ENCODE measurements at places on chromosomes 7 and 10. TPM values are rescaled to one million over a fixed set of nuclear protein-coding genes. Genes with fewer than 3 reads are reported as not detected.

The C10orf67 gene
- polyA plus RNA-seq: 0.26 TPM

The PIK3CG gene
- 31.0 TPM for polyA plus RNA-seq

The FAM25A gene
- polyA plus RNA-seq: not detected

The PRXL2A gene
- polyA plus RNA-seq: 9.4 TPM

The STEAP2 gene
- polyA plus RNA-seq: 0.15 TPM

The OPALIN gene
- not detected for polyA plus RNA-seq

The AS3MT gene
- not detected for polyA plus RNA-seq

The GIMAP4 gene
- polyA plus RNA-seq: 577 TPM

The EBLN1 gene
- not detected for polyA plus RNA-seq

The SVIL gene
- polyA plus RNA-seq: 9.2 TPM

The ICA1 gene
- 3.3 TPM for polyA plus RNA-seq

DNA sequence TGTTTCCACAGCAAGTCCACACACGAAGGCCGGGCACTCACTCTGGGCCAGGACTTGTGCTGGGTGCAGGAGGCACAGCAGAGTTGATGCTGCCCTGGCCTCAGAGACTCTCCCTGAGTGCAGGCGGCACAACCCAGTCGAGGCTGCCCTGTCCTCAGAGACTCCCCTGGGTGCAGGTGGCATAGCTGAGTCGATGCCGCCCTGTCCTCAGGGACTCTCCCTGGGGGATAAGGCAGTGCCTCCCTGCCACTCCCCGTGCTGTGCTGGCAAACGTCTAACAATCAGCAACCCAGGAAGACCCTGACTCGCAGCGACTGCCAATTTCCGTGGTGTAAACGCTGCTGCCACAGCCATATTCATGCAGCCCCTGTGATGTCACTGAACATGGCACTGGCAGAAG, 93.1 kb downstream of the PDGFA start:
- DNase-seq: no peak

- DNase-seq: no peak
Measured at GRCh38 chr10:124722798-124723783, 21.1 kb downstream of the FAM53B start.

DNA sequence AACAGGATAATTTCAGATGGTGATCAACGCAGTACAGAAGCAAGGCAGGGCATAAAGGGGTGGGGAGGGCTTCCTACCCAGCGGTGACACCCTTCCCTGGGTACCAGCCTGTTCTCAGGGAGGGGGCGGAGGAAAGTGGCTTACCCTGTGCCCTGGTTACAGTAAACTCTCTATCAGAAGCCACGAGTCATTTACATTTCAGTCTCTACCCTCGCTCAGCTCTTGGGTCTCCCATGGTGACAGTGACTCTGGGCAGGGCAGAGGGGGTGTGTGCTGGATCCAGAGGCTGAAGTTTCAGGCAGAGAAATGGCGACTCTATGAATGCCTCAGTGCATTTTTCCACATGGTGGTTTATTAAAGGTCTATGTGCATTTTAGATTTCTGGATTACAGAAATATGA, 107.0 kb downstream of the ADARB2 start:
- no peak for DNase-seq

- DNase-seq: no peak
Measured at GRCh38 chr10:49080965-49081364, 34.4 kb downstream of the VSTM4 start.

GRCh38 chr10:99784016-99784726, 1.7 kb downstream of the ABCC2 start:
- no peak for DNase-seq

GRCh38 chr7:56063500-56063881, 595 bp upstream of the SUMF2 start:
- DNase-seq: no peak

DNA sequence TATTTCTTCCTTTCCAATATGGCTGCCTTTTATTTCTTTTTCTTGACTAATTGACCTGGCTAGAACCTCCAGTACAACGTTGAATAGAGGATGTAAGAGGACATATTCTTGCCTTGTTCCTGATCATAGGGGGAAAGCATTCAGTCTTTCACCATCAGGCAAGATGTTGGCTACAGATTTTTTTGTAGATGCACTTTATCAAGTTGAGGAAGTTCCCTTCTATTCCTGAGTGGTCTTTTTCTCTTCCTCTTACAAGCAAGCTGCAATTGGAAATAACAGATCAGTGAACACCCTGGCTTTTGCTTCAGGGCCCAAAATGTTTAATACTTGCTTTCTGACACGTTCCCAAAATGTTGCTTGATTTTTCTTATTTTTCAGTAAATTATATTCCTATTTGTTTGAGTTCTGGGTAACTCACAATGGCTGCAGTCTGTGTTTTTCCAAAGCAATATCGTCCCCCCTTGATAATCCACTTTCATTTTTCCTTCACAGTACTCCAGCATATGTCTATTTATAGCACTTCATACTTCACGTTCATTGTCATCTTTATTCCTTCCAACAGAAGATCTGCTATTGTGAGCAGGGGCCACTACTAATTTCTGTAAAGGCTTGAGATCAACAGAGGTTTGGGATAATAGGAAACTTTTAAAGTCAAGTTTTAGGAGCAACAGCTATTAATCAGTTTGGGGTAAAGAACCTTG, 11.7 kb downstream of the CPEB3 start:
- DNase-seq: no peak

DNA sequence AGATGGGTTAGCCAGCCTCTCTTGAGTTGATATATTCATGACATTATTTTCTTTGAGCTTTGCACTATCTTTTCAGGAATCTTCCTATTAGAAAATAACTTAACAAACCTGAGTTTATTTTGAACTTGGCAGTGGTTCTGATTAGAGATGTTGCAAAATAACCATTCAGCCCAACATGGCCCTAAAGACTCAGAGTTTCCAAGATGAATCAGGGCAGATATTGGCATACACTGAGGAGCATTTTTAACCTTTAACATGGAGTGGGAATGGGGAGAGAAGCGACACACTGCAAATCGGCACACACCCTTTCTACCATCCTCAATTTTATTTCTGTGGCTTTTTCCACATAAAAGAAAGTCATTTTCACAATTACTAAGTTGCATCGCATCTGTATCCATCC, 190.8 kb downstream of the TRIL start:
- no peak for DNase-seq

GRCh38 chr7:114930107-114930661, 8.3 kb downstream of the MDFIC start:
- no peak for DNase-seq

DNA sequence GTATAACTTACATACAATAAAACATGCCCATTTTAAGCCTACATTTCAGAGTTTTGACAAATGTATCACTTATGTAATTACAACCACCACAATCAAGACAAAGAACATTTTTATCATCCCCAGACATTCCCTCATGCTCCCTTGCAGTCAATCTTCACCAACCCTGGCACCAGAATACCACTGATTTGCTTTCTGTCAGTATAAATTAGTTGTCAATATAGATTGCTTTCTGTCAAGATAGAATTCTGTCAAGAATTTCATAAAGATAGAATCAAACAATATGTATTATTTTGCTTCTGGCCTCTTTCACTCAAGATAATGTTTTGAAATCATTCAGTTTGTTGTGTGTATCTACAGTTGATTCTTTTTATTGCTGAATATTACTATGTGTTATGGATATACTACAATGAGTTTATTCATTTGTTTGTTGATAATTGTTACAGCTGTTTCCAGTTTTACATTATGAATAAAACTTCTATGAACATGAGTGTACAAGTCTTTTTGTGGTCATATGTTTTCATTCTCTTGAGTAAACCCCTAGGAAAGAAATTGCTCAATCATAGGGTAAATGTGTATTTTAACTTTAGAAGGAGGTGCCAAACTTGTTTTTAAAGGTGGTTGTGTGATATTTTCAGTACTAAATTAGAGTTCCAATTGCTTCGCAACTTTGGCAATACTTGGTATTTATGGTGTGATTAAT, 56.9 kb downstream of the IFIT5 start:
- no peak for DNase-seq

- no peak for DNase-seq
Measured at GRCh38 chr10:22244001-22244400, 26.2 kb upstream of the EBLN1 start.

DNA sequence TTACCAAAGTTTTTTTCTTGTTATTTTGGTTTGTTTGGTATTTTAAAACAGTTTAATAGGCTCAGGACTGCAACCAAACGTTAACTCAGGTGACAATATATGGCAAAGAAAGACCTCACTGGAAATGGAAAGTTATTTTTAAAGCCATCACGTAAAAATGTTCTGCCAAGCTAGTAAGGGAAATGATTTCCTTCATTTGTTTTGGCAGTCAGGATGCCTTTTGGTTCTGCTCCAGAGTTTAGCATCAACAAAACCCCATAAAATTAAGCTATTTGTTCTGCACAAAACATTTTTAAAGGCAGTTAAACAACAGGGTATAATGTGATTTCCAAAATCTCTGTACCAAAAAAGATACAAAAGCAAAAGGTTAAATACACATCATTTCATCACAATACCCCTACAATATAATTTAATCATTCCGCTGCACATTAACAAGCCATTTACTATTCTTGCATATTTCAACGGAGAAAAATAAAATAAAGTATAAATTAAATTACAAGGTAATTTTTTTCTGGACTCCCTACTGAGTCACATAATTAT, 172.4 kb downstream of the SEMA3E start:
- no peak for DNase-seq

DNA sequence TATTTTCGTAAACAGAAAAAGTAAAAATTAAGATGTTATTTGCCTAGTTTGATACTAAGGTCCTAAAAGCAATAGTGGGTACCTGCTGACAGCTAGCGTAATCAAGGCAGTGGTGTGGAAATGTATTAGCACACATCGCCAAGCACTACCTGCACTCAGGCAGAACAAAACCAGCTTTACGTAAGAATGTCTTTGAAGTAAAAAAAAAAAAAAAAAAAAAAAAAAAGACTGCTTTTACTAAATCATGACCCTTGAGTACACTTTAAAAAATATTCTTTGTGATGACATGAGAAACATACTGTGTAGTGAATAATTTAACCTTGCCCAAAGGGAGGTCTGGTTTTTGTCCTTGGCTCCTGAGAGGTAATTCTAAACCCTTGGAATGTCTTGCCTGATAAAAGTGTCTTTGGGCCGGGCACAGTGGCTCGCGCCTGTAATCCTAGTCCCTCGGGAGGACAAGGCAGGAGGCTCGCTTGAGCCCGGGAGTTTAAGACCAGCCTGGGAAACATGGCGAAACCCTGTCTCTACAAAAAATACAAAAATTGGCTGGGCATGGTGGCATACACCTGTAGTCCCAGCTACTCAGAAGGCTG, 12.7 kb downstream of the XRCC2 start:
- DNase-seq: no peak

GRCh38 chr10:21517134-21518031, 8.1 kb downstream of the SKIDA1 start:
- peak; percentile 35 for DNase-seq

DNA sequence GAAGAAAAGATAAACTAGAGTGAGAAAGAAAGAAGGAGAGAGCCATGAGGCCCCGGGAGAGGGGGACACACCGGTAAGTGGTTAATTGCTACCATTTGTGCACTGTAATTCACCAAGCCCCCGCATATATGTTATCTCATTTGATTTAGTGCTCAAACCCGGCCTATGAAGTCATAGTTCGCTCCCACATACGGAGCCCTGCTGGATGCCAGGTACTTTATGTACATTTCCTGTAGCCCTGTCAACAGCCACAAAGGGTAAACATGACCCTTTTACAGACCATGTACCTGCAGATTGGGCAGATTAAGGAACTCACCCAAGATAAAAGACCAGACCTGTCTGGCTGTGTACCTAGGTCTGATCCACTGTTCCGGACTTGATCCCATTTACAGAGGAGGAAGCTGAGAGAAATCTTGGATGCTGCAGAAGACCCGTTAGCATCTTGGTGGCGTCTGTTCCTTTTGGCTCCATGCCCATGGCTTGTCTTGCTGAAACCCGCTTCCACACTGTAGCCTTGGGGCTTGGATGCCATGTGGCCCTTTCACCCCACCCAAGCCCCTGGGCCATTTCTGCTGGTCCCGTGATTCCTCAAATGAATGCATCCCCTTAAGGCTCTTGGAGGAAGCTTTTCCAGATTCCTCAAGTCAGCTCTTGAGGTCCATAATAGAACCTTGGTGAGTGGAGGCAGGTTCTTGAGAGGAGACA, 32.3 kb downstream of the FAM241B start:
- DNase-seq: no peak

GRCh38 chr7:36190447-36191291, 37.6 kb downstream of the EEPD1 start:
- DNase-seq: no peak

DNA sequence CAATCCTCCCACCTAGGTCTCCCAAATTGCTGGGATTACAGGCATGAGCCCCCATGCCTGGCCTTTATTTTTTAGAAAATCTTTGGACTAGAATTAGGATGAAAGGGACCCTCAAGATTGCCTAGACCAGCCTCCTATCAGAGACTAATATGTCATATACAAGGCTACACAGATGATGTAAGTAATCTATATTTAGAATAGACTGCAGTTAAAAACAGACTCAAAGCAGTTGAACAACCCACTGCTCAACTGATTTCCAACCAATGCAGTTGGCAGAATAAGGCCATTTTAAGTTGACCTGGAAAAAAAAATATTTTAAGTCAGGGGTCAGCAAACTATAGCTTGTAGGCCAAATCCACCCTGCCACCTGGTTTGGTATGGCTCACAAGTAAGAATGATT, 27.7 kb downstream of the PSPH start:
- DNase-seq: no peak

DNA sequence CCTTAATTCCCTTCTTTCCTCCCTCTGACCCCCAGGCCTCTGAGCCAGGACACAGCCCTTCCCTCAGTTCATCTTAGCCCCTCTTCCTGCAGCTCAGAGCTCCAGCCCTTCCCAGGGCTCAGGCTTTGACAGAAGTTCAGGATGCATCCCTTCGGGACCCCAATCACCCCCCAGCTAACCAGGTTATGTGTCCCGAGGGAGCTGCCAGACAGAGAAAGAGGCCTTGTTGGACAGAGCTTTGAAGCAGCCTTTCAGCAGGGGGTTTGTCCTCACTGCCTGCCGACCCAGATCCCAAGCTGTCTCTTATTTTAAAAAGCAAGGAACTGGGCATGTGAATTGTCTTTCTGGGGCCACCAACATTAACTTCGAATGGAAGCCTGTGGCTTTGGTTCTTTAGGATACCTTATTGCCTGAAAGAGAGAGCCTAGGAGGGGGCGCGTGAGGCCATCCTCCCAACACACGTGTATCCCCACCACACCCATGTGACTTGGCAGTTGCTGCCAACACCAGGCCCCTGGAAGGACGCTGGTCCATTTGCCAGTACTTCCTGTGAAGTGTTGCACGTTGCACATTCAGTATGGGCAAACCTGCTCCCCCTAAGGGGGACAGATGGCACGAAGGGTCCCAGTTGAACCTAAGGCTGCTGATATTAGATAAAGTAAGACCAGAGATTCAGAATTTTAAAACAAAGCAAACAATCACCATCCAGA, 858 bp downstream of the CCDC136 start:
- no peak for DNase-seq

Measured in CD8-positive, alpha-beta memory T cell (primary cell).